Activated naive CD4-positive, alpha-beta T cell (primary cell): ENCODE measurements at places on chromosomes 6 and 20.

DNA sequence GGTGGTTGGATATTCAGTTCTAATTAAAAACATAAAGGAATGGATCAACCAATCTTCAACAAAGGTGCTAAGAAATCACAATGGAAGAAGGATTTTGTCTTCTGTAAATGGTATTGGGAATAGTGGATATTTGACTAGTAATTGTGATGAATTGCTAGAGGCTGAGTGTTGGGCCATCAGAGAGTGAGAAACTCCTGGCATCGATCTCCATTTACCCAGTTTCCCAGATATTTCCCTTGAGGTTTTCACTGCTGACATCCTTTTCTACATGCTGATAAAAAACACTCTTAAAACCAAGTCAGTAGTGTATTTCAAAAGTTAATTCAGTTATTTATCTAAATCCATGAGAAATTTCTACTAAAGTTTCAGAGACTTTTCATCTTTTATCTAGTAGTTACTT is 40.4 kb upstream of the COL10A1 start:
- no peak for DNase-seq

GRCh38 chr6:106731144-106731842 is 101.9 kb downstream of the QRSL1 start:
- no peak for DNase-seq

DNA sequence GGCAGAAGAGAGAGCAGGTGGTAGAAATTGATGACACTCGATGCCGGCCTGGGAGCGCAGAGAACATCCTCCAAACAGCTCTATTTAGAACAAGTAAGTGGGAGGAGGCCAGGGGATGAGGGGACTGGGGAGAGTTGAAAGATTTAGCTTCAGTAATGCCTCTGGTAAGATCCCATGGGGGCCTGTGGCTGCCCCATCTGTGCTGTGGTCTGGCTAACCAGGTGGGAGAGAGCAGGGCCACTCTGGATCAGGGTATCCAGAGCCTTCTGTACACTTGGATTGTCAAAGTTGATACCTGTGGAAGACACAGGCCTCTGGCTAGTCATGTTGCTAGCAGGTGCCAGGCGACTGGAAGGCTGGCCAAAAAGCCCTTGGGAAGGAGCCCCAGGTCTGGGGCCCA is 27.6 kb downstream of the NCOA5 start:
- no peak for DNase-seq

DNA sequence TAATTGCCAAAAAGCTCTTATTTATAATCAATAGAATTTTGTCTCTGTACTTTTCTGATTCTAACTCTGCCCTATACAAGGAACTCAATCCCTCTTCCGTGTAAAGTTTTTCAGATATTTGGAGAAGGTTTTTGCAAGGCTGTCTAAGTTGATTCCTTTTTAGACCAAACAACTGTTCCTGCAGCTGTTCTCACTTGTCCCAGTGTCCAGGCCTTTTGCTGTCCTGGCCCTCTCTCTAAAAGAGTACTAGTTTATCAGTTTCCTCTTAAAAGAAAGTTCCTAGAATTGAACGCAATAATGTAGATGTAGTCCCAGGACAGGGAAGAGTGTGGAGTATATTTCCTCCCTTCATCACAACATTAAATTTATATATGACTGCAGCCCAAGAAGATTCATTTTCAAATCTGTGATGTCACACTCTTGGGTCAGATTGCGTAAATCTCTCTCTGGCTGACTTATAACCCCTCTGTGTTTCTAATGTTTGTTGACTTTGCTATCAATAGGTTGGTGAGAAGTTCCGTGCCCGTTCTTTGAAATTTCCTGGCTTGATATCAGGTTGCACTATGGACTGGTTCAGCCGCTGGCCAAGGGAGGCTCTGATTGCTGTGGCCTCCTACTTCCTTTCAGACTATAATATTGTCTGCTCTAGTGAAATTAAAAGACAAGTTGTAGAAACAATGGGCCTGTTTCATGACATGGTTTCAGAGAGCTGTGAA is 139.4 kb upstream of the GLP1R start:
- DNase-seq, result no peak

DNA sequence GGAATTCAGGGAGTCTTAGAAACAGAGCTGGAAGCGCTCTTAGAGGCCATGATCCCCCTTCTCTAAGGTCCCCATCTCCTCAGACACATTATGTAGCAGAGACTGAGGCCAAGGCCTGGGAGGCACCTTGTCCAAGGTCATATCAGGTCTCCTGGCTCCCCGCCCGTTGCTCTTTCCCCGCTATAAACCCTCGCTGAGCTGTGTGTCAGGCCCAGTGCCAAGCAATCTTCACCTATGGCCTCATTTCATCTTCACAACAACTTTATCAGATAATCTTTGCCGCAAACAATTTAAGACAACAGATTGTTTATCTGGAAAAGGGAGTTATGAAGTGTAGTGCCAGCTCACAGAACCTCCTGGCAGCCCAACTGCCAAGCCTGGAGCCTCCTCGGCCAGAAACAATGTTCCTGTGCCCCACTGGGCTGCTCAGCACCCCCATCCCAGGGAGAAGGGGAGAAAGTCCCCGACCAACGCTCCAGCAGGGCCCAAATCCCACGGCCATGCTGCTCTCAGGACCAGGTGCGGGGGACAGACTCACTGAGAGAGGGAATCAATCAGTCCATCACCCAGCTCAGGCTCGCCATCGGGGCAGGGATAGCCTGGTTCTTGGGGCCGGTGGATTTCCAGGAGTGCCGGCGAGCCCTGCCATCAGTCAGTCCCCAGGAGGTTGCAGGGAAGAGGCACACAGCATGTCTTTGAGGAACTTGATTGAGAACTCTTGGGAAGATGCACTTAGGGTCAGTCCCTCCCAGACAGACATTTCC is 16.9 kb upstream of the FANCE start:
- no peak for DNase-seq

DNA sequence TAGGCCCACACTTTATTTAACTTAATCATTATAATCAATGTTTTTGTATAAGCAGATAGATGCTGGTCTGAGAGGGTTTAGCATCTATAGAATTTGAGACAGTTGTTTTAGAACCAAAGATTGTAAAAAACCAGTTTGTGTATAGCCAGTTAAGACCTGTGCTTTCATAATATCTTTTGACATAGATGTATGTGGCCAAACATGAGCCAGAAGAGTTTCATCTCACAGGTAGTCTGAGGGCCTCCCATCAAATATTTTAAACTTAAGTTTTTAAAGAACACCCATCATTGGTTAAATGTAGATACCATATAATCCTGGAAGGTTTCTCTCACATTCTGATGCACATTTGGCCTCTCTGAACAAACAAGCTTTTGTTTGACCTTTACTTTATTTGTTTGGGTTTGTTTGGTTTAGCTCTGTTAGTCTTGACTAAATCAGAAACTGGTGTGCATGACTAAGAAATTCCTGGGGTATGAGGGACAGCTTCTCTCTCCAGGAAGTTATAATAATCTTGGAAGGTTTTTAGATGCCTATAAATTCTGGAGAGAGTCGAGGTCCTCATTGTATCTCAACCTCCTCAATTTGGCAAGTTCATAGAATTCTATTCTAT is 58.0 kb upstream of the TMEM200A start:
- DNase-seq, result no peak

GRCh38 chr20:47770935-47771334 is 14.3 kb downstream of the SULF2 start:
- DNase-seq, result no peak

- no peak for DNase-seq
Measured at GRCh38 chr6:152462716-152463115, 174.4 kb downstream of the SYNE1 start.

- DNase-seq, result no peak
Measured at GRCh38 chr6:90444160-90444714, 142.6 kb downstream of the MAP3K7 start.

- DNase-seq, result no peak
Measured at GRCh38 chr6:121309768-121310469, 24.4 kb downstream of the TBC1D32 start.

DNA sequence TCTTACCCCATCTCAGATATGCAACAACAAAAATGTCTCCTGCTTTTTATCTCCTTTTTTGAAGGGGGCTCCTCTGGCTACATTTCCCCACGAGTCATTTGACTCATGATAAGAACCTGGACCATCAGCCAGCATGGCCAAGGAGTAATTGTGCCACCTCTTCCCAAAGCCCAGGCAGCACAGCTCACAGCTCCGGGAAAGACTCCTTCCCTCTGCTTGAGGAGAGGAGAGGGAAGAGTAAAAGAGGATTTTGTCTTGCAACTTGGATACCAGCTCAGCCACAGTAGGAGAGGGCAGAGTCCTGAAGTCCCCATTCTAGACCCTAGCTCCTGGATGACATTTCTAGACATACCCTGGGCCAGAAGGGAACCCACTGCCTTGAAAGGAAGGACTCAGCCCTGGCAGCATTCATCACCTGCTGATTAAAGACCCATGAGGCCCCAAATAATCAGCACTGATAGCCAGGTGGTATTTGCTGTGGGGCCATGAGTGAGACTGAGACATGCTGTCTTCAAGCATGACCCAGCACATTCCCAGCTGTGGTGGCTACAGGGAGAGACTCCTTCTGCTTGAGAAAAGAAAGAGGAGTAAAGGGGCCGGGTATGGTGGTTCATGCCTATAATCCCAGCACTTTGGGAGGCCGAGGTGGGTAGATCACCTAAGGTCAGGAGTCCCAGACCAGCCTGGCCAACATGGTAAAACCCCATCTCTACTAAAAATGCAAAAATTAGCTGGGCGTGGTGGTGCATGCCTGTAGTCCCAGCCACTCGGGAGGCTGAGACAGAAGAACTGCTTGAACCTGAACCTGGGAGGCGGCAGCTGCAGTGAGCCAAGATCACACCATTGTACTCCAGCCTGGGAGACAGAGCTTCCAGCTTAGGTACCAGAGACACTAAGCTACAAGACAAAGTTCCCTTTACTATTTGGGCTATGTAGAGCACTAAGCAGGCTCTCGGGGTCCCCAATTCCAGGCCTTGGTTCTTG is 28.1 kb downstream of the NCOA6 start:
- no peak for DNase-seq

DNA sequence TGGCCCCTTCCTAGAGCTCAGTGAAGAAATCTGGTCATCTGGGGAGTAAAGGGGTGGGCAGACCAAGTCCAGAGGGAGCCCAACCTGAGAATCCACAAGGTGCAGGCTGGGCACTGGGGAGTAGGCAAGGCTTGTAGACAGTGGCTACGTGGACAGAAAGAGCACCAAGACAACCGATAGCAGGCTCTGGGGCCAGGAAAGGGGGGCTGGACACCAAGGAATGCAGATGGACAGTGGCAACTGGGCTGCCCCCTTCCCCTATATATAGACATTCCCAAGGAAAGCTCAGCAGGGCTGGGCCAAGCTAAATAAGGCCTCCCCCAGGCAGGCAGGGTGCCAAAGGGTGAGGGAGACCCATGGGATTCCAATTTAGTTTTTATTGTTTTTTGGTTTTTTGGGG is 1.5 kb upstream of the TNNC2 start:
- DNase-seq, result no peak

- DNase-seq, result peak; percentile 35
Measured at GRCh38 chr6:138107078-138107751, at the start of gene PERP. TSS of gene PERP (minus strand) at chr6:138107419. CDS start at chr6:138107340, 79 bp downstream.

GRCh38 chr6:145842693-145843546 is 28.3 kb upstream of the FBXO30 start:
- DNase-seq, result no peak

- DNase-seq, result no peak
Measured at GRCh38 chr6:88380618-88381288, 214.6 kb upstream of the CNR1 start.

GRCh38 chr20:61435184-61435822 is 183.2 kb downstream of the CDH4 start:
- DNase-seq, result no peak

DNA sequence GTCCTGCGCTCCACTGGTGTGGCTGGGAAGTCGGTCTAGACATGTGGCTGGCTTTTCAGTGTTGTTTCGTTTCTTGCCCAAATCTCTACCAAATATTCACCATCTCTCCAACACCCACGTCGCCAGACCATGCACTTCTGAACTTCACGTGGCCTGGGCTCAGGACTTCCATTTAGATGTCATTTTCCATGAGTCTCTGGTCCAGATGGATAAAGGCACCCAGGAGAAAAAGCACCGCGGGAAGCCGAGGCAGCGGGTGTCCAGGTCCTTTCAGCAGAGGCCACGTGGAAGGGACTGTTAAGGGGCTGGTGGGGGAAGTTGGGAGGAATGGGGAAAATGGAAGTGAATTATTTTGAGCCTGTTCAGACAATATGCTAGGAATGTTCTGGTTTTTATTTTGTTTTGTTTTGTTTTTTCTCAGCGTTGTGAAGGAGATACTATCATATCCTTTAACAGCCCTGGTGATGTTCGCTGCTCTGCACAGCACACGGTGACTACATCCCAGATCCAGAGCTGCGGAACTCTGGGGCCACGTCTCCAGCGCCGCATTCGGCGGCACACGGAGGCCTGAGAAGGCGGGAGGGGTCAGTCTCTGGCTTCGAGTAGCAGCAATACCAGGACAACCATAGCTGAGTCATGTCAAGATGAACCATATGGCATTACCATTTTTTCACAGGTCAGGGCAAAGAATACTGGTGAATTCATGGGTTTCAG is 230.3 kb downstream of the THBS2 start:
- DNase-seq, result no peak

DNA sequence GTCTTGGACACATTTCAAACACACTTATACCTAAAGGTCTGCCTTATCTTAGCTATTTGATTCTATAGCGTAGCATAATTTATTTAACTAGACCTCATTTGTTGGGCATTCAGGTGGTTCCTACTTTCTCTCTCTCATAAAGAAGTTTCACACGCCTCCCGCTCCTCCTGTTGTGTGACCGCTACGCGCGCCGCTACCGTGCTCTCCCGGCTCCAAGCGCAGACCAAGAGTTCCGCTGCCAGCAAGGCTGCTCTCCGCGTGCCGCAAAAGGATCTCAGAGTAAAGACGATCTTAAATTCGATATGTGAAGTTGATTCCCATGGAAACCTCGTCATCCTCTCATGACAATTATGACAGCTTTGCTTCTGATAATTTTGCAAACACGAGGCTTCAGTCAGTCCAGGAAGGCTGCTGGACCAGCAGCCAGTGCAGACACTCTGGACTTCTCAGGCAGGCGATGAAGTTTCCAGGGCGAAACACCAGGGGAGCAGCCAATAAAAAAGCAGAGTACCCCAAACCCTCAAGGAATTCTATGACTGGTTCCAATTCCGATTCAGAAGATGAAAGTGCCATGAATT is 20.4 kb downstream of the PRSS16 start:
- DNase-seq, result no peak

- DNase-seq, result no peak
Measured at GRCh38 chr6:69647726-69648125, 149.1 kb downstream of the LMBRD1 start.

- no peak for DNase-seq
Measured at GRCh38 chr6:166729658-166730057, 102.6 kb upstream of the RPS6KA2 start.

DNA sequence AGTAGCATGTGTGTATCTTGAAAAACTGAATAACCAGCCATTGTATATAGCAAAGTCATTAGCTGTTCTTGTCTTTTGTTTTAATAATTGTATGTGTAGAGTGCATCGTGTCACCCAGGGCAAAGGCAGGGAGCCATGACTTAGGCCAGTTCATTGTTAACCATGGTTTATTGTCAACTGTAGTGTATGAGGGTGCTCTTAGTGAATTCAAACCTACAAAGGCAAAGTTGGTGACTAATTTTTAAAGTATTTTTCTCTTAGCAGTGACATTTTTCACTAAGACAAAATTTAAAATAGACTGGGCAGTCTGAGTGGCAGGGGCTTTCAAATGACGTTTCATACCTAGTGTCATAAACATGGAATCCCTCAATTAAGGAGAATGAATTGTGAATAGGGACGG is 79.0 kb downstream of the TULP4 start:
- DNase-seq, result no peak
